Kidney (tissue), 22 donors: ENCODE measurements at places on chromosomes 1 and 21. TPM values are rescaled to one million over a fixed set of nuclear protein-coding genes. Genes with fewer than 3 reads are reported as not detected.

Gene CLCC1
- total RNA-seq: 32.1 TPM

Gene CELA2B
- total RNA-seq: not detected

Gene POTED
- total RNA-seq: not detected

Gene AVPR1B
- total RNA-seq: 0.69 TPM

Gene FGR
- 23.3 TPM for total RNA-seq

Gene MAP3K7CL
- total RNA-seq: 12.7 TPM

Gene CHRNB2
- 0.60 TPM for total RNA-seq

Gene BMP8B
- total RNA-seq: 4.9 TPM

Gene FCRLB
- total RNA-seq: 2.3 TPM

Gene IL22RA1
- total RNA-seq: 1.4 TPM

Gene NBPF10
- 3.8 TPM for total RNA-seq

Gene DTL
- 2.0 TPM for total RNA-seq

Gene CR1L
- total RNA-seq: 0.44 TPM

Gene GBP7
- total RNA-seq: not detected

Gene THEM5
- total RNA-seq: not detected
